DMS79 treated with DMSO at 0.1 percent for 48 hours (cell line): ENCODE measurements at places on chromosomes 6 and 20.
A peak's percentile ranks its signal among the peaks of the same experiment; 100 is the strongest.

DNA sequence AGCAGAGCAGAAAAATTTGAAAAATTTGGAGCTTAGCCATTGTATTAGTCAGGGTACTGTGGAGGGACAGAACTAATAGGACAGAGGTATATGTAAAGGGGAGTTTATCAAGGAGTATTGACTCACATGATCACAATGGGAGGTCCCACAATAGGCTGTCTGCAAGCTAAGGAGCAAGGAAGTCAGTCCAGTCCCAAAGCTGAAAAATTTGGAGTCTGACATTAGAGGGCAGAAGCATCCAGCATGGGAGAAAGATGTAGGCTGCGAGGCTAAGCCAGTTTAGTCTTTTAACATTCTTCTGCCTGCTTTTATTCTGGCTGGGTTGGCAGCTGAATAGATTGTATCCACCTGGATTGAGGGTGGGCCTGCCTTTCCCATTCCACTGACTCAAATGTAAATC lies 82.0 kb downstream of the SMPDL3A start:
- DNase-seq: no peak

- peak; percentile 17 for DNase-seq
These were observed 1088.9 kb upstream of the CITED2 start for GRCh38 chr6:140463312-140463710.

GRCh38 chr20:48738399-48739304 lies 89.1 kb downstream of the PREX1 start:
- no peak for DNase-seq

DNA sequence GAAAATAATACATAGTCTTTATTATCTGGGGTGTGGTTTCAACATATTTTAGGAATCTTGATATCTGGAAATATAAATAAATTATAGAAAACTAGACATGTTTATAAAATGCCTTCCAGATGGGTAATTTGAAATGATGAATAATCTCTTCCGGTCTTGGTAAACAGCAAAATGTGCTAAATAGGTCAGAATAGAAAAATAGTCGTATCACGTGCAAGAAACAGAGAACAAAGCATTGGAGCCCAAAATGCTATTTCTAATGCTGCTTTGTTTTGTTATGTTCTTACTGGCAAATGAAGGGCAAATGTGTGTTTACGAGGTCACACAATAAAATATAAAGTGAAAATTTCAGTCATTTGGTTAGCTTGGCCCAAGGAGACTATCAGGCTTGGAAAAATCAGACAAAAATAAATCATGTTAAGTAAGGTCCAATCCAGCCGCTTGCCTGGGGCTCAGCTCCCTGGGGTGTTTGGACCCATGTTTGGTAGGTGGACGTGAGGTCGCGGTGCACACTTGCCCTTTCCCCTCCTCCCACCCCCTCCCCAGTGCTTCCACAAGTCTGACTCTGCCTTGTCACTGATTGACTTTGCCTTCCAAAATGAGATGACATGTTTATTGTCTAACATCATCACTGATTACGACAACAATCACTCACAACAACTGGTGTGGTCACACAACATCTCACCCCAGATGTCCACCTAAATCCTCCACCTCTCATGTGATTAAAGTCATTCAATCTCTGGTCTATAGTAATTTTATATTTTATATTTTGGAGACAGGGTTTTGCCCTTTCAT lies 56.0 kb downstream of the RIN2 start:
- no peak for DNase-seq

DNA sequence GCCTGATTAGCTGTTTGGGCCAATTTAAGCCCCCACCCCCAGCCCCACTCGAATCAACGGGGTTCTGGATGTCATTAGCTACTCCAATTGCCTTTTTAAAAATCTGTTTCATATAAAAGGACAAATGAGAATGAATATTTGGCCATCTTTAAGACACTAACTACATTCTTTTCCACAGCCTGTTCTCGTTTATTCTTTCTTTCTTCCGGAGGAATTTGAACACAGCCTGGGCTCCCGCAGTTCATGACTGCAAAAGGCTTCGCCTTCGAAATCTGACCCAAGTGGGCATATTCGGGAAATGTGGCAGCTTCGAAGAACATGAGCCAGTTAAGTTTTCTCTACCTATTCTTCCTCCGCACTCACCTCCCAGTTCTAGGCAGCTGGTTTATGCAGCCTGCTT lies 49.4 kb upstream of the NFATC2 start:
- no peak for DNase-seq

DNA sequence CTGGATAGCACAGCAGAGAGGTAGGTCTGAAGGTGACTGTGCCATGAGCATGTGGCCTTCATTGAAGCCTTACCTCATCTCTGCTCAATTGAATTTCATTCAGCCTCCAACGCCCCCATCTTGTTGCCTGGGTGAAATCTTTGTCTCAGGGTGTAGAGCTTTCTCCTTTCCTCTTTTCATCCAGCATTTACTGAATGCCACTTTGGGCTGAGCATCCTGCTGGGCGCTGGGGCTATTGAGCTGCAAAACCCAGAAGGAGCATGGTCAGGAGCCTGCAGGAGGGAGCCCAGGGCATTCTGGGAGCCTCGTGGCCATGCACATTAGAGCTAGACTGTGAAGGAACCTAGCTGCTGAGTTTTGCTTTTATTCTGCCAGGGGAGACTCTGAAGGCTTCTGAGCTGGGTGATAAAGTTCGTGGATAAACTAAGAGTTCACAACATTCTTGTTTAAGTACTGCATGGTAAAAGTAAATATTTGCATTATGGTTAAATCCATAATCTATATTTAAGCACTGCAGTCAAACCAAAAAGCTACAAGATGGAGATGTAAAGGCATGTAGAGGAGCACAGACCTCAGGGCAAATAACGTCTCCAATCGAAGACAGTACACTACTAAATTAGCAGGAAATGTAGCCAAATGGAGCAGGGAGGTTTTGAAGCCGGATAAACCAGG lies 13.2 kb upstream of the ASXL1 start:
- DNase-seq: no peak

DNA sequence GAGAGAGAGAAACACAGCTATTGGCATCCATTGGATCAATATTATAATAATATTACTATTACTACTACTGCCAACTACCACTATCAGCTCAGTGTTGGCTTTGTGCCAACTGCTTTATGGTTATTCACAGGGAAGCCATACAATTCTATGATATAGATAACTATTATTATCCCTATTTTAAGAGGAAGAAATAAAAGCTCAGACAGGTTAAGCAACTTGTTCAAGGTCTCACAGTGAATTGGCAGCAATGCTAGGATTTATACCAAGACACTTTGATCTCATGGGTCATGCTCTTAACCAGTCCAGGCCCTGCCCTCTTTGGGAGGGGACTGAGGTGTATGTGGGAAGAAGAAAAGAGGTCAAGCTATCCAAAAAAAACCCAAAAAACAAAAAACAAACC lies 82.0 kb upstream of the TRAF3IP2 start:
- DNase-seq: no peak

DNA sequence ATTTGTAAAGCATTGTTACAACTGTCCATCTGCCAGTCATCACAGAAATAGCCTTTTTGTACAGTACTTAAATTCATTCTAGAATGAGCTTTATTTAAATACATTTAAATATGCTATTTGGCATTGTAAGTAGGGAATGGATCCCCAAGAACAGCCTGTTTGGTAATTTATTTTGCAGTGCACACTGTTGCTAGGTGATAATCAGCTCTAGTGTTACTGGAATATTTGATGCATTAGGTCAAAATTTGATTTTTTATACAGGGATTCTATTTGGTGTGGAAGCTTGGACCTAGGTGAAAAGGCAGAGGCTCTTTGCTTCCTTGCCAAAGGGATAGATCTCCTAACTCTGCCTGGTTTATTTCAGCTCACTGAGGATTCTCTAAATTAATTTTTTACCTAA lies 593.7 kb downstream of the EPM2A start:
- no peak for DNase-seq

DNA sequence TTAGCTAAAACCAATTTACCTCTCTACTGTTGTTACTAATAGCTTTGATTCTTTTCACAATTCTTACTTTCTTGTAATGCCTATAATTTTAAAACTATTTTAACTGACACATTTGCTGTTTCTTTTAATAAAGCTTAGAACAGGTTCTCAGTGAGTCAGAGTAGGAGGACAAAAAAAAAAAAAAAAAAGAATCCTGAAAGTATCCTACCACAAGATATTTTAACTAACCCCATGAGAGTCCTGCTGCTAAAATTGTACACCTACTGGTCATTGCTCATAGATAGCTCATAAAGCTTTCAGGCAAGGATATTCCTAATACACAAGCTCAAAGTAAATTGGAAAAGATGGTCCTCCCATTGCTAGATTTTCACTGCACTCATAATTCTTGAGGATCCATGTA lies 301.0 kb downstream of the CENPW start:
- no peak for DNase-seq

- DNase-seq: no peak
These were observed 16.6 kb downstream of the DDO start for GRCh38 chr6:110398778-110399177.

GRCh38 chr20:50810063-50810462 lies 15.2 kb downstream of the BCAS4 start:
- DNase-seq: no peak

- DNase-seq: no peak
These were observed 77.5 kb upstream of the NT5E start for GRCh38 chr6:85372188-85372914.

DNA sequence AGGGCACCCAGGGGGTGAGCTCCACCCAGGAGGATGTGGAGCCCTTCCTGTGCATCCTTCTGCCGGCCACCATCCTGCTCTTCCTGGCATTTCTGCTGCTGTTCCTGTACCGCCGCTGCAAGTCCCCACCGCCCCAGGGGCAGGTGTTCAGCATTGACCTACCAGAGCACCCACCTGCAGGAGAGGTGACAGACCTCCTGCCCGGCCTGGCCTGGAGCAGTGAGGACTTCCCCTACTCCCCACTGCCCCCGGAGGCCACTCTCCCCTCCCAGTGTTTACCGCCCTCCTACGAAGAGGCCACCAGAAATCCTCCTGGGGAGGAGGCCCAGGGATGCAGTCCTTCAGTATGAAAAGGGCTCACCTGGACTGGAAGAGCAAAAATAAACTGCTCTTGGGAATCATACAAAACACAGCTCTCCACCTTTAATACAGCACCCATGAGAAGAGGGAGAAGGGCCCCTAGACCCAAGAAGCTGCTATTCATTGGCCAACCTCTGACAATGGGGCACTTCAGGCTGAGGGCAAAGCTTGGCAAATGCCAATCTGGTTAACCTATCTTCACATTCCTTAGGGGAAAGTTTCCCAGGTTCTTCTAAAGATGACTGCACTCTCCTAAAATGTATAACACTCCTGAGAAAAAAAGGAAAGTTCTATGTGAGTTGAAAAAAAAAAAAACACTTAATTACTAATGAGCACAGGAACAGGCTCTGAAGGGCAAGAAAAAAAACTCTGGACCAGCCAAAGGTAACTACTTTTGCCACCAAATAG lies 5.0 kb downstream of the SMIM28 start:
- no peak for DNase-seq

- no peak for DNase-seq
These were observed 304.4 kb upstream of the JAG1 start for GRCh38 chr20:10978019-10978702.

GRCh38 chr20:15917283-15917682 lies 656.0 kb downstream of the KIF16B start:
- no peak for DNase-seq

GRCh38 chr20:19626896-19627295 lies 131.2 kb upstream of the RIN2 start:
- no peak for DNase-seq

- DNase-seq: no peak
These were observed 3.2 kb downstream of the DEFB125 start for GRCh38 chr20:90651-91050.

GRCh38 chr6:95145457-95145856 lies 431.9 kb upstream of the MANEA start:
- DNase-seq: no peak

- DNase-seq: no peak
These were observed 36.9 kb downstream of the UNC5CL start for GRCh38 chr6:41002168-41002567.
